ENCODE measurements at places on chromosomes 13 and 19.

DNA sequence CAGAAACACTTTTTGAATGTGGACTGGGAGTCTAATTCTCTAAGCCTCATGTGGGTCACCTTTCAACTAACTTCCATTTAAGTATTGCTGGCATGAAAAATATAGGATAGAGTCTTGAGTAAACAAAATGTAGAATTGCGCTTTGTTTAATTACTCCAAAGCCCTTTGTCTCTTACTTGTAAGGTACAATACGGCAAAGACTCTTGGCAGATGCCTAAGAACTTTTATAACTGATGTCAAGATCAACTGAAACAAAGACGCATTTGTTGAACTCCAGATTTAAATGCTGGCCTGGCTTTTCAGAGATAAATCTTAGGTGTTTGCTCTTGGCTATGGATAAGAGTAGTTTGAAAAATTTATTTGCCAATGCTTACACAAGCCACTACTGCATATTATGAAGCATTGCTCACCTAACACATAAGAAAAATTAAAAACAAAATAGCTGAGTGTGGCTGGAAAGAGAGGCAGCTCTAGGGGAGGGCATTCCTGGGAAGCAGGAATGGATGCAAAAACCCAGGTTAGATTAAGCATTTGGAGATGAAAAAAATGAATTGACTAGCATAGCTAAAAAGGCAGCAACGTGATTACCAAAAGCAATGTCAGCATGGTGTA, 107.3 kb upstream of the STARD13 start:
- DNase-seq, result no peak

GRCh38 chr19:33256261-33256660, 30.6 kb upstream of the SLC7A10 start:
- DNase-seq, result no peak

DNA sequence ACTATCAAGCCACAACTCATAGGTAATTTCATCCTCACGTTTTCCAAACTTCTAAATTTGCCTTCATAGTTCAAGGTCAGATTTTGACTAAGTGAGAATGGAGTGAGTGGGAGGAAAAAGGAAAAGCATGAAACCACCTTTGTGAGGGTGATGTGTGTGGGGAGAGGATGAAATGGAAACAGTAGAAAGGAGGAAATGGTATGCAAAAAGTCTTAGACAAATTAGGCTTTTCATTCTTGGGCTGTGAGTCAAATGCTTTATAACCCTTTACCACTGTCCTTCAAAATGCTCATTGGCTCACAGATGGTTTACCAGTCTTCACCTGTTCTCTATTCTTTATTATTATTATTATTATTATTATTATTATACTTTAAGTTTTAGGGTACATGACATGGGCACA, 127.2 kb downstream of the RAP2A start:
- DNase-seq, result no peak

DNA sequence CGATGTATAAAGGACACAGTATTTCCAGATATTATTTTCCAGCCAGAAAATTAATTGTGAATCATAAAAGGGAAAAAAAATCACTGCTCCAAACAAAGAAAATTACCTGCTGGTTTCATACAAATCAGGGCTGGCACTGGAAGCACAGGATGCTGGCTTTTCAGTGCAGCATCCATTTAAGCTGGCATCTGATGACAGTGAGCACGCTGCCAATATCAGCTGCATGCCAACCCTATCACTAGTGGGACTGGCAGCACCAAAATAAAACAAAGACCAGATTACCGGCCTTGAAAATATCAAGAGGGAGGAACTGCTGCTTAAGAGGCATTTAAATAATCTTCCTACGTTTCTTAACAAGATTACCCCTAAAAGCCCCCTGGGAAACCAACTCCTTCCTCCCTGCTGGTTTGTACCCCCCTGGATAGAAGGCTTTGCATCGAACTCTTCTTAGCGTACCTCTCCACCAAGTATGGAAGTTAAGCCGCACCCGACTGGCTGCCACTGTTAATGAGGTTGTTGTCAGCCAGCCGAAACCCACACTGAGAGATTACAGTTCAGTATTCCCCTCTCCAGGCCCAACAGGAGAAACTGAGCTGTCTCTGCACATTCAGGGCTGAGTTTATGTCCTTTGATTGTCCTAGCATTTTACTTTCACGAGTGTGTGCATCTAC, 257.8 kb downstream of the EFNB2 start:
- no peak for DNase-seq

- DNase-seq, result no peak
Observed at GRCh38 chr13:35994131-35994966, 136.8 kb downstream of the DCLK1 start.

GRCh38 chr19:4444765-4445741, 12.5 kb downstream of the UBXN6 start:
- no peak for DNase-seq

Measured in cerebellar nuclear complex (tissue), 1 donor.